ENCODE measurements at places on chromosomes 1 and 21.

DNA sequence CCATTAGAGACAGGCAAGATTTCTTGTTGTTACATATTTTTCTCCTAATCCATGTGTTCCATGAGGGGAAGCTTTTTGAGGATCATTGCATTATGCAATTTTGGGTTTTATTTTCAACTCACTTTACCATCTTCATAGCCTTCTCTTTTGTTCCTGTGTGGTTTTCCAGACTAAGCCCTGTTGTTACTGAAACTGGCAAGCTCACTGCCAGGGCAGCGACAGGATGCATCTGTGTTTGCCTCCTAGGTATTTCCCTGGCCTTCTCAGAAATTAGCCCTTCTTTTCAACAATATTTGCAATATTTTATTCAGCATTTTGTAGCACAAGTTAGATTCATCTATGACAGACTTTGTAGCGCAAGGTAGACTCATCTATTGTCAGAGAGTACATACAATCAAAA lies 134.2 kb upstream of the CYYR1 start:
- DNase-seq: no peak

DNA sequence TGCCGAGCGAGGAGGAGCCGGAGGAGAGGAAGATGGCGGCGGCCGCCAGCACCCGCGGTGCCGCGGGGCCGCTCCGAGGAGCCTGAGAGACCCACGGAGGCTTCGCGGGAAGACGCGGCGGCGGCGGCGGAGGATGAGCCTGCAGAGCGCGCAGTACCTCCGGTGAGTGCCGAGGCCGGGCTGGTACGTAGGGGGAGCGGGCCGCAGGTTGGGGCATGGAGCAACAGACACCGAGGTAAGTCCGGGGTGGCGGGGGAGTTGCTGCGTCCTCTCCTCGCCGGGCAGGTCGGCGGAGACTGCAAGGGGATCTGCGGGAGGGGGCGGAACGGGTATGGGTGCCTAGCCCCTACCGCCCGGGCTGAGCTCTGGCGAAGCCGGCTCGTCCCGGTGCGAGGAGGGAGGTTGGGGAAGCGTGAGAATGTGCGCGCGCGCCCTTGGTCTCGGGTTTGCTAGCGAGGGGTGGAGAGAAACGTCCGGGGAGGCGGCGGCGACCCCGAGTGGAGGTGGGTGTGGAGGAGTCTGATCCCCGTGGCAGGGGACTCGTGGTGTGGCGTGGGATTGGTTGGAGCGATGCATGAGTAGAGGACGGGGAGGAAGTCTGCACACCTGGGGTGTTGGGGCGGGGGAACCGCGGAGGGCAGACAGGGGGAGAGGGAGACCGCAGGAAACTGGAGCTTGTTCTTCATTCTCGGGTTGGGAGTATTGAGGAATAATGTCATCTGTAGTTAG lies at the start of gene SMG7:
SMG7 (plus strand) TSS at position 12 of the 729 bp plus-strand sequence; CDS start at position 134, 122 bp downstream.
- peak; percentile 60 for DNase-seq

DNA sequence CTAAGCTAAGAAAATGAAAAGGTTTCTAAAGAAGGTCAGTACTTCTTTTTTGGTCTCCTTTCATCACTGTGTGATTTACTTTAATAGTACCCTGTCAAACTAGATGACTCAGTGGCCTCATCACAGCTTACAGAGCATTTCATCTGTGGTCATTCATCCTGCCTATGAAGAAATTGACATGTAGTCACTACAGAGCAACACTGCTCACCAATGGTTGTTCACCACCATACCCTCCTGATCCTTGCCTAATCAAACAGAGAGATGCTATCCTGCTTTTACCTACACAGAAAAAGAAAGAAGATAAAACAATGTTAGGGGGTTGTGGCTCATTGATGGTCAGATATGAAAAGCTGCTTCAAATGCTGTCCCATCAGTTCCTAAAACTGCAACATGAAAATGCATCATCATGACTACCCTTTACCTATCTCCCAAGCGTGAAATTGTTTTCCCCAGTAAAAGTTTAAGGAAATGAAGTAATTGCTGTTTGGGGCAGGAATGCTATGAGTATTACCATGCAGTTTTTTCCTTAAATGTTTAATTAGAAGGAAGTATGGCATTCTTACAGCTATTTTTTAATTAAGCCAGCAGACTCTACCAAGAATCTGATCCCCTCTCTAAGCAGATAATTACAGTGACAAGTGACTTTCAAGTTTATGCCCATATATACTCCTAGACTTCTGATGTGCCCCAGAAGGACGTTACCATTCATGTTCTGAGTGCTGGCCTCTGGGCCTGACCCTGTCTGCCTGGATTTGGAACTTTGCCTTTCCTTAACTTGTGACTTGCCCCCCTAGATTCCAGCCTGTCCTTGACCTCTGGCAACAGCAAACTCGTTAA lies 46.1 kb upstream of the FBXO28 start:
- DNase-seq: no peak

- no peak for DNase-seq
Observed at GRCh38 chr1:60265560-60266535, 192.3 kb upstream of the C1orf87 start.

DNA sequence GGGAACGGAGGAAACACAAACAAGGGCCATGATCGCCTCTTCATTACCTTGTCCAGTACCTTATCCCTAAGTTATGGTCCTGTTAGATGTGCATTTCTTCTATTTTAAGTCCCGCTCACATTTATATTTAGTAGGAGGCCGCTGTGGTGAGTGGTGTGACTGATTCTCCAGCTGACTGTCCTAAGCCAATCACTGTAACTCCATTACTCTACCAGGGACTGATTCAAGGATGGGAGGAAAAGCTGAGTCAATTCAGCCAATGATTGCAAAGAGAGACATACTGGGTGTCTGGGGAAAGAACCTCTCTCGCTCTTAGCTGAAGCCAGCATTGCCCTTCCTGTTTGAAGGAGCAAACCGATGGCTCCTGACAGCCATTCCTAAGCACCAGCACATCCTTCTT lies 59.7 kb downstream of the TGFBR3 start:
- no peak for DNase-seq

DNA sequence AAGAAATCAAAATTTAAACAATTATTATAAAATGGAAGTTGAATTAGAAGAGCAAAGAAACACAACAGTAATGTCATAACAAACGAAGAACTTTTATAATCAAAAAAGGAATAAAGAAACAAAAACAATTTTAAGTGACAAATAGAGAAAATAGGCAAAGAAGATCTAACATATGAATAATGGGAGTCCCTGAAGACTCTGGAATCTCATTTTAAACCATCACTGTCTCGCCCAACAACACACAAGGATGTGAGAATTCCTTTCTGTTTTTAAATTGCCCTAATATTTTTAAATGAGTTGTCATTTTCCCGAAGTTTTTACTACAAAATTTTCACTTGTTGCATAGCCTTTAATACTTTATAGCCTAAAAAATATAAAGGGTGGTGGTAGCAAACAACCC lies 4.3 kb upstream of the NDC1 start:
- DNase-seq: no peak
